Panc1 (cell line): ENCODE measurements at places on chromosomes 2 and 18. TPM values are rescaled to one million over a fixed set of nuclear protein-coding genes. Genes with fewer than 3 reads are reported as not detected.

GRCh38 chr2:109193807-109194619, 65.0 kb downstream of the SH3RF3 start:
- no peak for DNase-seq

DNA sequence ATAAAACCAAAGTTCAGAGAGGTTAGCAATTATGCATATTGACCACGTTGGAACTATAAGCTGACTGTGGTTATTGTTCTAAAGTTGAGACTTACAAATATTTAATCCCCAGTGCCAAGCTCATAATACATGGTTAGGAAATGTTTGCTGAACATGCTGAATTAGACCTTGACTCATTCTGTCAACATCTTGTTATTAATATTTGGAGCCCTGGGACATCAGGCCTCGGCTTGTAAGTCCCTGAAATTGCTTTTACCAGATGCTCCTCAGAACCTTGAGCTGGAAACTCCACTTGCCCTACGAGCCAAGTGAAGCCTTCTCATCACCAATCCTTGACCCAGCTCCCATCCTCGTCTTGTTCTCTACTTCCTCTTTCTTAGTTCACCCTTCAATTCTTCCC, 21.2 kb downstream of the DYNAP start:
- no peak for DNase-seq

GRCh38 chr2:218582076-218582475, 13.4 kb downstream of the CNOT9 start:
- DNase-seq: no peak

Gene TMEFF2
- 1.5 TPM for total RNA-seq

DNA sequence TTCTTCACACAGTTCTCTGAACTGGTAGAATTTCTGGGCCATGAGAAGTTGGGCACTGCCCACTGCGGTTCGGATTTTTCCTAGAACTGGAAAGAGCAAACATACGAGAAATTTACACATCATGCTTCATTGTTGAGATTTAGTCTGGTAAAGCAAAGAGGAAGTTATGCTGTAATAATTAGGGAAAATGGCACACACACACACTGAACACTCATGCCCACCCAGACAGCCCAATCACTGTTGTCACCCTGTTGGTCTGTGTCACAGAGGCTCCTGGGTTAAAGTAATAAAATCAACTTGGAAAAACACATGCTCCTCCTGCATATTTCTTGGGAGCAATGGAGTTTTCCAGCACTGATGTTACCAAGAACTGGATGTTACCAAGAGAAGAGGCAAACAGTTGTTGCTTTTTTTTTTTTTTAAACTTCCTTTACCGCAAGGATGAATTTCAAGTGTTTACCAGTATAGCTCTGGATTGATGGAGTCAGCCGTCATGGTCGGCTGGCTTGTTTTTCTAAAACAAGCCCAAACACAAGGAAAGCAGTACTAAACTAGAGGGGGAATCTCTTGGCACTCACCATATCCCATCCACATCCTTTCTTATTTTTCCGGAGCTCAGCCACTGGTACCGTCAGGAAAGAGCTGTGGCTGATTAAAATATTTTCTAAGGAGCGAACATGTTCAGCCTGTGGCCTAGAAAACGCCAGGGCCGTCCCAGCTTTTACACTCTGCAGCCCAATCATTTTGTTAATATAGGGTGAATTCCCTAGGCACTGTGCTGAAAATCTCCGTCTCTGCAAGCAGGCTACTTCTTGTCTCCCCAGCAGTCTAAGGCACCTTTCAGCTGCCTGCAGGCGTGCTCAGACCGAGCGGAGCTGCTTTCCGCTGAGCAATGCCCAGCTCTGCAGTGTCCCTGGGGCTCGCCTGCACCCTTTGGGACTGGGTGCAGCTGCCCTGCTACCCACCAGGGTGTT, 58.9 kb downstream of the TGIF1 start:
- DNase-seq: no peak

DNA sequence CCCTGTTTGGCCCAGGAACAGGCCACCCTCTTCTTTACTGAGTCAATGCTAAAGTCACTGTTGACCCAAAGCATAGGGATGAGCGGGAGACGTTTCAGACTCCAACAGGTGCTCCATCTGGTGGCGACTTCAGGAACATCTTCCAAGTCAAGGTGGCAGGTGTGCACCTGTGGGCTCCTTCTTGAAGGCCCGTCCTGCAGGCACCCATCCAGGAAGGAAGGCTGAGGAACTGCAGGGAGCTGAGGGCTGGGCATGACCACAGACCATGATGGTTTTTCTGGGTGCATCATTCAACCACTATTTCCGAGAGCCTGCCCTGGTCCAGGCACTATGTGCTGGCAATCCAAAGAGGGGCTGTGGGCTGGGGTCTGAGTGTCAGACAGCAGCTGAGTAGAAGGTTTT, 142.8 kb downstream of the NDUFA10 start:
- DNase-seq: peak; percentile 18

Gene MDH1B
- total RNA-seq: 0.85 TPM

DNA sequence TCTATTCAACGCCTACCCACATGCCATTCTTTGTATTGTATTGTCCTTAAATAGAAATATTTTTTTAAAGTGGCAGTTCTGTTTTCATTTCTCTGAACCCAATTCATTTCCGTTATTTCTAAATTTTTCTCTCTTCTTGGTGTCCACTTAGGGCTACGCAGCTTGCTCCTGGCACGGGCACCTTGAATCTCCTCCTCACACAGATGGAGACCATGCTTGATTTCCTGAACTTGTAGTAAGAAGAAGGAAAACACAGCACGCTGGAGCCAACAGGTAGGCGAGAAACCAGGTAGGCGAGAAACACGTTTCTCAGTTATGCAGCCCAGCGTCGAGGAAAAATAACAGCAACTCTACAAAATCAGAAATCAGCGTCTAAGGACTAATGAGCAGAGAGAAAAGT, 428.9 kb downstream of the STK39 start:
- DNase-seq: no peak

Gene ITGA6
- 75.9 TPM for total RNA-seq

GRCh38 chr18:78905334-78905733, 74.3 kb upstream of the SALL3 start:
- no peak for DNase-seq

DNA sequence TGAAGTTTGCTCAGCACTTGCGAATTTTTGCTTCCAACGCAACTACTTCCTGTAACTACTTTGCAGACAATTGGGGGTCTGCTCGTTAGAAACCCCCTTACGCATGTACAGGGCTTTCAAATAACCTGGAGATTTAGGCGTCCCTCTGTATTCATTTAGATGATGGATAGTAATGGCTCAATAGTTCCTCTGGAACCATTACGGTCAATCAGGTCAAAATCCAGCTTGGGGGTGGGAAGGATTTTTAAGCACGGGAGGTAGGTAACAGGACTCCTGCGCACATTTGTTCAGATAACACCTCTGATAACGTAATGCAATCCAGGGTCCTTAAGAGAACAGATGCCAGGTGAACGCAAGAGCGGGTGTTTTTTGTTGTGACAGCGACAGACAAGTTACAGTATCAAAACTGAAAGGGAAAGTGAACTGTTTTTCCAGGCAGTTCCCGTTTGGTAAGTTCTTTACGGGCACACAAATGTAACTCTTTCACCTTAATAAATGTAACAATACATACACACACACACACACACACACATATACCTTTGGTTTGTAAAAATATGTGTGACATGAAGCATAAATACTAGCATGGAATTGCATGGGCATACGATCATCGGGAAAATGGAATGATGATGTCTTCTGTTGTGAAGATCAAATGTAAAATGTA, 3.8 kb upstream of the OSR1 start:
- no peak for DNase-seq

Gene KIF1A
- total RNA-seq: 132 TPM

- no peak for DNase-seq
Observed at GRCh38 chr18:39326772-39327171, 1761.2 kb upstream of the CELF4 start.

Gene OTOF
- 0.41 TPM for total RNA-seq

- no peak for DNase-seq
Observed at GRCh38 chr18:28030458-28030857, 146.5 kb downstream of the CDH2 start.

Gene TCF23
- 0.03 TPM for total RNA-seq

- DNase-seq: peak; percentile 95
Observed at GRCh38 chr2:163348857-163349380, 386.9 kb downstream of the FIGN start.

- DNase-seq: no peak
Observed at GRCh38 chr18:8029061-8029460, 461.9 kb downstream of the PTPRM start.
